ENCODE measurements at places on chromosomes 11 and 22.

GRCh38 chr22:46547179-46547882 is 9.9 kb upstream of the CELSR1 start:
- no peak for DNase-seq

GRCh38 chr11:124233376-124233775 is 7.5 kb upstream of the OR8G1 start:
- DNase-seq: no peak

DNA sequence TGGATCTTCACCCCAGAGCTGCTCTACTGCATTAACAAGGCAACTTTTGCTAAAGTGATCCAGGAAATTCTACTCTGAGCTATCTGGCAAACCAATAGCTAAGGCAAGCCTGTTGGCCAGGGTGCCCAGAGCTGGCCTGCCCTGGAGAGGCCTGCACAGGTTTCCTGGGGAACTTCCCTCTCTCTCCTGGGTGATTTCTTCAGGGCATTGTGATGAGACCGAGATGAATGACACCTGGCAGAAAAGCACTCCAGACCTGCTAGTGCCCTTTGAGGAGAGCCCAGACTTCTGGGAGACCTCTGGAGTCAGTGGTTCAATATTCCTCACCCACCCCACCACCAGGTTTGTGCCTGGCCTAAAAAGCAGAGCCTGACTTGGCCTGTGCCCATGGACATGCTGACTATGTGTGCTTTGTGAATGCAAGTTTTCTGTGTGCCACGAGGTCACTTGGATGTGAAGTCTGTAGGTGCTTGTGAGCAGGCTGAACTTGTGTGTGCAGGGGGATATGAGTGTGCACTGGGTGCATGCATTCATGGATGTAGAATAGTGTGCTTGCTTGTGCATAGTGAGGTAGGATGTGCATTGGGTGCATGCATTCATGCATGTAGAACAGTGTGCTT is 4.4 kb upstream of the APLNR start:
- no peak for DNase-seq

GRCh38 chr11:60204922-60205321 is 22.0 kb upstream of the MS4A6A start:
- DNase-seq: no peak

GRCh38 chr11:63274776-63275175 is 31.4 kb upstream of the SLC22A25 start:
- no peak for DNase-seq

- DNase-seq: no peak
Observed at GRCh38 chr11:13965337-13965736, 2.8 kb downstream of the SPON1 start.
